T-helper 22 cell (primary cell): ENCODE measurements at places on chromosomes 11 and 22.
A peak's percentile ranks its signal among the peaks of the same experiment; 100 is the strongest.

GRCh38 chr11:119359365-119360214 lies 13.1 kb upstream of the MFRP start:
- DNase-seq = no peak

DNA sequence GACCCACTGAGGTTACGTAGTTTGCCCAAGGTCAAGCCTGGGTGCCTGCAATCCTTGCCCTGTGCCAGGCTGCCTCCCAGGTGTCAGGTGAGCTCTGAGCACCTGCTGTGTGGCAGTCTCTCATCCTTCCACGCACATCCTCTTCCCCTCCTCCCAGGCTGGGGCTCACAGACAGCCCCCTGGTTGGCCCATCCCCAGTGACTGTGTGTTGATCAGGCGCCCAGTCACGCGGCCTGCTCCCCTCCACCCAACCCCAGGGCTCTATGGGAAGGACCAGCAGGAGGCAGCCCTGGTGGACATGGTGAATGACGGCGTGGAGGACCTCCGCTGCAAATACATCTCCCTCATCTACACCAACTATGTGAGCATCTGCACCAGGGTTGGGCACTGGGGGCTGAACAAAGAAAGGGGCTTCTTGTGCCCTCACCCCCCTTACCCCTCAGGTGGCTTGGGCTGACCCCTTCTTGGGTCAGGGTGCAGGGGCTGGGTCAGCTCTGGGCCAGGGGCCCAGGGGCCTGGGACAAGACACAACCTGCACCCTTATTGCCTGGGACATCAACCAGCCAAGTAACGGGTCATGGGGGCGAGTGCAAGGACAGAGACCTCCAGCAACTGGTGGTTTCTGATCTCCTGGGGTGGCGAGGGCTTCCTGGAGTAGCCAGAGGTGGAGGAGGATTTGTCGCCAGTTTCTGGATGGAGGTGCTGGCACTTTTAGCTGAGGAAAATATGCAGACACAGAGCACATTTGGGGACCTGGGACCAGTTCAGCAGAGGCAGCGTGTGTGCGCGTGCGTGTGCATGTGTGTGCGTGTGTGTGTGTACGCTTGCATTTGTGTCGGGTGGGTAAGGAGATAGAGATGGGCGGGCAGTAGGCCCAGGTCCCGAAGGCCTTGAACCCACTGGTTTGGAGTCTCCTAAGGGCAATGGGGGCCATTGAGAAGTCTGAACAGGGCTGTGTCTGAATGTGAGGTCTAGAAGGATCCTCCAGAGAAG lies 1.6 kb downstream of the GSTP1 start:
- DNase-seq = no peak

GRCh38 chr11:115226556-115226955 lies 277.7 kb downstream of the CADM1 start:
- DNase-seq = no peak

GRCh38 chr22:41524809-41525449 lies 19.3 kb downstream of the POLR3H start:
- peak; percentile 32 for DNase-seq

GRCh38 chr11:67617243-67617953 lies 10.7 kb downstream of the NDUFV1 start:
- no peak for DNase-seq

- DNase-seq = no peak
Measured at GRCh38 chr11:130403271-130403804, 25.1 kb downstream of the ADAMTS8 start.

- no peak for DNase-seq
Measured at GRCh38 chr11:91972665-91973266, 251.9 kb upstream of the FAT3 start.

DNA sequence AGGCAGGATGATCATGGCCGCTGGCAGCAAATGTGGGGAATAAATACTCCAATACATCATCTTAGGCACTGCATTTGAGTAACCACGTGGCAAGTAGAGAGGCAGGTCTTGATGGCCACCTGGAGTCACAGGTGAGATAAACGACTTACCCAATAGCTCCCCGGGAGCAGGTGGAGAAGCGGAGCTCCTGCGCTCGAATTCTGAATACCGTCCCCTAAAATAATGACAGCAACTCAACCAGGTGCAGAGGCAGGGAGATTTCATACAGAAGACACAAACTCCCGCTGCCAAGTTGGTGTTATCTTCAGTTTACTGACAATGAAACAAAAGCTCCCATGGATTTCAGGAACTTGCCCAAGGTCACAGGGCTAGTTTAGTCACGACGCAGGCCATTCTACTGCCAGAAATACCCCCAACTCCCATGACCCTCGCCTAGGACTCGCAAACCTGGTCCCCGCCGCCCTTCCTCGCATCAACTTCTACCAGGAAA lies 437 bp downstream of the SLC43A3 start:
- no peak for DNase-seq

GRCh38 chr11:92929246-92929645 lies 40.2 kb upstream of the MTNR1B start:
- no peak for DNase-seq

GRCh38 chr11:115112754-115113153 lies 391.5 kb downstream of the CADM1 start:
- no peak for DNase-seq

- DNase-seq = no peak
Measured at GRCh38 chr11:1939006-1939625, 8.0 kb upstream of the MRPL23 start.

DNA sequence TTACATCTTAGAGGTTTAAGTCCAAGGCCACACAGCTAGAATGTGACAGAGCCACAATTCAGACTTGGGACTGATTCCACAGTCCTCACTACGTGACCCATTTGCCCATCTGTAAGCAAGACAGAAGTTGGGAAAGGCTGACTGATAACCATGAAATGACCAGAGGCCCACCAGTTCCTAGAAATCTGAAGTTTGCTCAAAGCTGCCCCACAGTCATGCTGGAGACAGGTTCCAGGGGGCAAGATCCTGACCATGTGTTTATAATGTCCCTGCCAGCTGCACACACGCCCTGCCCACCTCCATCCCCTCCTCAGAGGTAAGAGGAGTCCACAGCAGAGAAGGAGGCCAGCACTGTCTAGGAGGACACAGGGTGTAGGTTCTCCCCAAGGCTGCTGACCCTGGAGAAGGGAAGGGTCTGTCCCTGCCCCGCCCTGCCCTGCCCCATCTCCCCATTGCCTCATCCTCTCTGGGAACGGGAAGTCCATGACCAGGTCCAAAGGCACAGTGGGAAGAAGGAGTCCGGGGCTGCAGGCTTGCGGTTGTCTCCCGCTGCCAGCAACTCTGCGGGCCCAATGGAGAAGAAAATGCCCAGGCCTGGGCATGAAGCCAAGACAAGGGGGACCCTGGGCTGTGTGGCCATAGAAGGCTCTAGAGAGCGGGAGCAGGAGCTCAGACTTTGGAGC lies 11.9 kb upstream of the OAF start:
- no peak for DNase-seq

DNA sequence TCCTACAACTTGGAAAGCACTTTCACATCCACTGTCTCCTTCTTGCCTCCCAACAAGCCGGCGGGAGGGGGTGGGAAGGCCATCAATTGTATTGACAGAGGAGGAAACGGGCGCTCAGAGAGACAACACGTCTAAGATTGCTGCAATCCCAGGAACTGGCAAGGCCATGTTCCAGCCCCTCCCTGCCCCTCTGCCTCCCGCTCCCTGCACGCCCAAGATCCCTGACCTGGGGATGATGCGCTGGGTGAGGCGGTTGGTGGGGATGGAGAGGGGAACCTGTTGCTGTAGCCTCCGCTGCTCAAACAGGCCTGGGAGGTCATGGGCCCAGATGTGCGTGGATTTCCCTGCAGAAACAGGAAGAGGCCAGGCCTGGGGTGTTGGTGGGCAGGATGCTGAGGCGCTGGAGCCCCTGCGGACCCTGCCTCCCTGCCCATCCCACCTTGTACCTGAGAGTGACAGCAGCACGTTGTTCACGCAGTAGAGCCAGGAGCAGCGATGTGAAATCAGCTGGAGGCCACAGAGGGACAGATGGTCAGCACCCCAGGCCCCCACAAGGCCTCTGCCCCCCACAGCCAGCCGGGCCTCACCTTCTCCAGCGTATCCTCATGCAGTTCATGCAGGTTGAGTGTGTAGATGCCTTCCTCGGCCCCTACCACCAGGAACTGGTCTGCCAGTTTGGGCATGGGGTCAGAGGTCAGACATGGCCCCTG lies 6.8 kb downstream of the MAP4K2 start:
- no peak for DNase-seq

- DNase-seq = peak; percentile 3
Measured at GRCh38 chr11:44680982-44681597, 45.7 kb upstream of the TSPAN18 start.

DNA sequence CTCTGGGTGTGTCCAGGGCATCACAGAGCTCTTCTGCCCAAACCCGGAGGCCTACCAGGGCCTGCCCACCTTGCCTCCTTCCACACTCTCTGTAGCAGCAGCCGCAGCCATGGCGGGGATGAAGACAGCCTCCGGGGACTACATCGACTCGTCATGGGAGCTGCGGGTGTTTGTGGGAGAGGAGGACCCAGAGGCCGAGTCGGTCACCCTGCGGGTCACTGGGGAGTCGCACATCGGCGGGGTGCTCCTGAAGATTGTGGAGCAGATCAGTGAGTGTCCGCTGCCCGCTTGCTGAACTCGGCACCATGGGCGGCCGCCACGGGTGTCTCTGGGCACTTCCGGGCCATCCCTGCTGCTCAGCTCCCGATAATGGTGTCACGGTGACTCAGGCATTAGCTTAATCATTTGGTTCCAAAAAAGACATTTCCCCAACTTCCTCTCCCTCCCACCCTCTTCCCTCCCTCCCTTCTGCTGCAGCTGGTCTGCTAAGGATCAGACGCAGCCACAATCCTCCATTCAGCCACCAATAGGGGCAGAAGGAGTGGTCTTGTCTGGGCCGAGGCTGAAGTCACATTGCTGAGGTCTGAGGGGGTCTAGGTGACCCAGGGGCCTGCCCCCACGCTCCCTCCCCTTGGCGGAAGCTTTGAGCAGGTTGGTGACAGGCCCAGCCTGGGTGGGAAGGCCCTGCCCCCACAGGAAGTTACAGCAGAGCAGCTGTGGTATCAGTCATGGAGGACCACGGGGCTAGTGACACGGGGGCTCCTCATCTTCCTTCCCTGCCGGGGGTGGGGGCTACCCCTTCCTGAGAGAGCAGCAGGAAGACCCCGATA lies 950 bp downstream of the FERMT3 start:
- peak; percentile 59 for DNase-seq

DNA sequence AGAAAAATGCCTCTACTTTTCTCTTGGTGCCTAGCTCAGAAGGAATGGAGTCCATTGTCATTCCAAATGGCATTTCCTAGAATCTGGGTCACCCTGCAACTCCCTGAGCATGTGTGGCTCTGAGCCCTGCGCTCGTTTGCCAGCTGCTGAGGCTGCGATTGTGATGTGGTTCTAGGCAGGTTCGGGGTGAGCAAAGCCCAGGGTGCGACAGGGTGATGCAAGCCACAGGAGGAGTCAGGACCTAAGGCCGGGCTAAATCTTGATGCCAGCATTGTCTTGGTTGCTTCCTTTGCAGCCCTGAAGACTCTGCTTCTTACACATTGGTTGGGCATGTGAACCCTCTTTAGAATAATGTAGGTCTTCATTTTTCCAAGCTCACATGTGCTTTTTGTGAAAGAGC lies 131.0 kb downstream of the MORC2 start:
- DNase-seq = no peak

DNA sequence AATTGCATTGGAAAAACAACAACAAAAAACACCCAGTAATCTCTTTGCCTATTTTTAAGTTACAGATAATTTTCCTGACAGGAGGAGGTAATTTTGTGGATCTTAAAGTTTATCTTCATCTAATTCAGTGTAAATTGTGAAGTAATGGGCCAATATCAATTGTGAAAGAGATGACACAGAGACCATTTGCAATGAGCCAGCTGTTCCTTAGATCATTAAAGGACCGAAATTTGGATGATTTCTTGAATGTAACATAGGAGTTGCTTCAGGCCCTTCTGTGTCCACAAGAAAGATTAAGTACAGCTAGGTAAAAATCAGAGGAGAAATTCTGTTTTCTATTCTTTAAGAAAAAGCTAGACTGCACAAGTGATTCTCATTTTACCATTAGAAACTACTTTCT lies 718.5 kb upstream of the ANO3 start:
- no peak for DNase-seq
